ENCODE measurements at places on chromosomes 11 and 22.

- no peak for ATAC-seq
Observed at GRCh38 chr11:101705972-101706371, 122.2 kb upstream of the TRPC6 start.

DNA sequence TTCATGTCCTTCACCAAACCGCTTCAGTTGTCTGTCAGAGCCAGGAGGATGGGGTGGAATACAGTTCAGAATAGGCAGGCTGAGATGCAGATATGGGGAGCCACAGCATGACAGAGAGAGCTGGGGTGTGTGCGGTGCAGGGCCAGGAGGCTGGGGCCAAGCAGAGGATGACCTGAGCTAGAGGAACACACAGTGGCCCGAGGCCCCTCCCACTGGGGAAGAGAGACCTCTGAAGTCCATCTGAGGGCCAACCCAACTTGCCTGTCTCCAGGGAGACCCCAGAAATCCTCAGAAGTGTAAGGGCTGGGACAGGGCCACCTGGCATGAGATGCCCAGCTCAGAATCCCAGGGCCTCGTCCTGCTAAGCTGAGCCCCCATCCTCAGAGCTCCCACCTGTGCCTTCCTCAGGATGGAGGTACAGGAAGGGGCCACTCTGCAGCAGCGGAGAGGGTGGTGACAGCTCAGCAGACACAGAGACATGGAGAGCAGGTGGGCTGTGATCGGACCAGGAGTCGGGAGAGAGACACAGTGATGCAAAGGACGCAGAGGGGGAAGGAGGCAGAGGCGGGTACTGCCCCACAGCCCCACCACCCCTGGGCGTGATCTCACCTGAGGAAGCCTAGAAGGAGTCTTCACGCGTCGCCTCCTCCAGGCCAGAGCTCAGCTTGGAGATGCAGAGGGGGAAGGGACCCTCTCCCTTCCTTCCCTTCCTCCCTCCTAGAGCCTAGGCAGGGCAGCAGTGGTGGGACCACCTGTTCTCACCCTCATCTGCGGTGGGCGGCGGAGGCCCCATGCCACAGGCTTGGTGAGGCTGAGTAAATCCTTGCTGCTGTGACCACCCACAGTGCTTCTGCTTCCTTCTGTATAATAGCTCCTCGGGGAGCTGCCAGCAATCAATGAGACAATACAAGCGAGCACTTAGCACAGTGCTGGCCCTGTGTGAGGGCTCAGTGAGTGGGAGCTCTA is 9.1 kb upstream of the TUB start:
- ATAC-seq = no peak

GRCh38 chr11:11909727-11910126 is 68.0 kb downstream of the USP47 start:
- ATAC-seq = no peak

GRCh38 chr22:32123657-32124056 is 35.4 kb downstream of the C22orf42 start:
- ATAC-seq = no peak

GRCh38 chr11:71218789-71219499 is 33.4 kb downstream of the SHANK2 start:
- no peak for ATAC-seq
